ENCODE measurements at places on chromosomes 16 and 17.

GRCh38 chr17:59830846-59831486, 61.8 kb downstream of the TUBD1 start:
- DNase-seq: no peak

- no peak for DNase-seq
Observed at GRCh38 chr17:50946891-50947781, 81.0 kb upstream of the TOB1 start.

- DNase-seq: no peak
Observed at GRCh38 chr16:80324371-80324770, 216.4 kb upstream of the DYNLRB2 start.

- DNase-seq: no peak
Observed at GRCh38 chr16:2883458-2883908, 468 bp downstream of the FLYWCH2 start.

DNA sequence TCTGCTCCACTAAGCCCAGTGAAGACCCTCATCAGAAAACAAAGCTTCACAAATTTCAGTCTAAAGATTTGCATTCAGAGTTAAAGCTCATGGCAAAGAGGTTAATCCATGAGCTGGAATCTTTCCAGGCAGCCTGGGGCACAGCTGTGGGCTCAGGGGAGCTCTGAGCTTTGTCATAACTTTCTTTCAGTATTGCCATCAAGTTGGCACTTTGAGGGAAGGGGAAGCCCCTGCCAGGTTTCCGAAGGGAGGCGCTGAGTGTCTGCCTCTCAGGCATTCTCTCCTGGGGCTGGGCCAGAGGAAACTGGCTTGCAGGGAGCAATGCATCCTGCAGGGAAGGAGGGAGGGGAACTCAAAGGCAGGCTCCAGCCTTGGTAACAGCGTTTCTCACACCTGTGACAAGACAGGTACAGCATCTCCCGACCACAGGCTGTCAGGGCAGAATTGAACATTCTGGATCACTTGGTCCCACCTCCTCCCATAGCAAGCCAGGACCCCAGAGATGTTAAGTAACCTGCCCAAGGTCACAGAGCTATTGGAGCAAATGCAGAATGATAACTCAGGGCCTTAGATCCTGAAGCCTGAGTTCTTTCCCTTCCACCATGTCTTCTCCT, 3.9 kb downstream of the LPO start:
- peak; percentile 62 for DNase-seq

DNA sequence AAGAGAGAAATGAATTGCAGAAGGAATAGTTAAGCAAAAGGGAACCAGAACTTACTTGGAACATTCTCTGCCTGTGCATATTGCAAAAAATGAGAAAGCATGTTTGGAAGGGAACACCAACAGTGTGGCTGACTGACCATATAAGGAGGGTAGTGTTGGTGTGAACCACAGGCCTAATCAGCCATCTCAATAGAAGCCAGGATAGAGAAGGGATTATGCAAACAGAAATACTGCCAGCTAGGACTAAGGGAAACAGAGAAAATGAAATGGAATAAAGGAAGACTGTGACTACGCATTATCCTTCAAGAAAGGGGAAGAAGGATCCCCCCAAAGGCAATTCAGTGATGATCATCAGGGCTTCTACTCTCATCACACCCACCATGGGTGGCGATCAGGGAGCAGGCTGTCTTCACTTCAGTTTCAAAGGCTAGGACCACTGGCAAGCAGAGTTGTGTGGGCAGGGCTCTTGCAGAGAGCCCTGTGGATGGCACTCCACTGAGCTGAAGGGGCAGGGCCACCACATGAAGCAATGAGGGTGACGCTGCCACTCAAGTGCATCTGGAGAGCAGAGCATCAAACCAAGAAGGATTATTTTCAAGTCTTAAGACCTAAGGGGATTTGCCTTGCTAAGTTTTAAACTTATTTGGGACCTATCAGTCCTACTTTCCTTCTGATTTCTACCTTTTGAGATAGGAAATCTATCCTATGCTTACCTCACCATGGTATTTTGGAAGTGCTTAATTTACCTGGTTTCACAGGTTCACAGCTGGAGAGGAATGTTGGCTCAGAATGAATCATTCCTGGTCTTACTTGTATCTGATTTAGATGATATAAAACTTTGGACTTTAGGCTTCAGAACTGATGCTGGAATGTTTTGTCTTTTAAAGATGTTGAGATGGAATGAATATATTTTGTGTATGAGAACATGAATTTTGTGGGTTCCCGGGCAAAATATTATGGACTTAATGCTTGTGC, 140.5 kb downstream of the SSH2 start:
- no peak for DNase-seq

DNA sequence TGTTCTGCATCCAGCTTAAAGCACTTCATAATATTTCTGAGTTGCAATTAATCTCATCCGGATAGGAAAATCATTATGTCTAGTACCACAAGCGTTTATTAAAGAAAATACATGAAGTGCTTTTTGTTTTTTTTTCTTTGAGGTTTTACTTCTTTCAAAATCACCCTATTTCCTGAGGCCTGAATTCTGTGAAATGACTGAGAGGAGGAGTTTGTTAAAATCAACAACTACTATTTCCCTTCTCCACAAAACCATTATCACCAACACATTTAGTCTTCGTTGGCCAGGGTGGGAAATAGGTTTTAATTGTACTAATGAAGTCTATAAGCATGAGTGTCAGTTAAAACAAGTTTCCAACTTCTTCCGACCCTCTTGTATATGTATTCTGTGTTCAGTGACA, 50.7 kb upstream of the ADCY7 start:
- no peak for DNase-seq

- no peak for DNase-seq
Observed at GRCh38 chr17:78449983-78450595, 71.6 kb downstream of the PGS1 start.

DNA sequence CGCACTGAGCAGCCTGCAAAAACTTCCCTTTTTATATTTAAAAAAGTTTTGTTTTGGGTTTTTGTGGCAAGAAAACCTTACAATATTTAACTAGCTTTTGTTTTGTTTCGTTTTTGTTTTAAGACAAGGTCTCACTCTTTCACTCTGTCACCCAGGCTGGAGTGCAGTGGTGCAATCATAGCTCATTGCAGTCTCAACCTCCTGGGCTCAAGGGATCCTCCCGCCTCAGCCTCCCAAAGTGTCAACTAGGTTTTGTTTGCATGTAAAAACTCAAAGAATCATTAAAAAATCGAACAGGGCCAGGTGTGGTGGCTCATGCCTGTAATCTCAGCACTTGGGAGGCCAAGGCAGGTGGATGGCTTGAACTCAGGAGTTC, 77.9 kb upstream of the FA2H start:
- no peak for DNase-seq

GRCh38 chr16:49931916-49932315, 76.0 kb upstream of the ZNF423 start:
- DNase-seq: no peak

- DNase-seq: no peak
Observed at GRCh38 chr17:8563981-8564602, 66.4 kb downstream of the MYH10 start.

GRCh38 chr17:63247706-63248105, 198.4 kb downstream of the CYB561 start:
- DNase-seq: no peak

GRCh38 chr17:8057691-8058114, 18.8 kb downstream of the ALOX15B start:
- DNase-seq: no peak

GRCh38 chr17:32852811-32853210, 24.1 kb downstream of the MYO1D start:
- DNase-seq: no peak

DNA sequence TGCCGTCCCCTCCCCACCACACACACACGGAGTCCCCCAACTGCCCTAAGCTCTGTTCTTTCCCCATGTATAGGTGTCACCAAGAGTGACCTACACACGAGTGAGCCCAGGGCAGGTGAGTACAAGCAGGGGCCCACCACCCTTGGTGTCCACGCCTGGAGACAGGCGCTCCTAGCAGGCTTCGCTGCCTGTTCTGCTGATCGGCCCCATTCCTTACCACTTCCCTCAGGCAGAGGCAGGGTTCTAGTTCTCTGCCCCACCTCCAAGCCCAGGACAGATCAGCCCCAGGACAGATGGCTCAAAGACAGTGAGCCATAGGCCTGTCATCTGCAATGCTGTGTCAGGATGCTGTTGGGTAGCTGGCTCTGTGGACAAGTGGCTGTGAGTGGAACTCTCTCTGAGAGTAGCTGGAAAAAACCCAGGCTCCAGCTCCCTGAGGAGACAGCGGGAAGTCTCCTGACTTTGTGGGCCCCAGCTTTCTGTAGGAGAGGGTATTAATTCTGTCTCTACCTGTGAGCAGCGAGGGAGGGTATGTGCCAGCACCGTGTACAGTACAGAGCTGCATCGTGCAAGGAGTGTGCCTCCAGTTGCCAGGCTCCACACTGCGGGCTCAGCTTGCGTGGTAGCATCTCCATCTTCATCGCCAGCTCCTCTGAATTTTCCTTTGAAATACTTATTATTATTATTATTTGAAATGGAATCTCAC, 897 bp downstream of the TP53I13 start:
- peak; percentile 72 for DNase-seq

- DNase-seq: no peak
Observed at GRCh38 chr16:23699100-23699499, 13.9 kb downstream of the ERN2 start.

GRCh38 chr17:3771140-3771539, 29.8 kb downstream of the ITGAE start:
- no peak for DNase-seq

DNA sequence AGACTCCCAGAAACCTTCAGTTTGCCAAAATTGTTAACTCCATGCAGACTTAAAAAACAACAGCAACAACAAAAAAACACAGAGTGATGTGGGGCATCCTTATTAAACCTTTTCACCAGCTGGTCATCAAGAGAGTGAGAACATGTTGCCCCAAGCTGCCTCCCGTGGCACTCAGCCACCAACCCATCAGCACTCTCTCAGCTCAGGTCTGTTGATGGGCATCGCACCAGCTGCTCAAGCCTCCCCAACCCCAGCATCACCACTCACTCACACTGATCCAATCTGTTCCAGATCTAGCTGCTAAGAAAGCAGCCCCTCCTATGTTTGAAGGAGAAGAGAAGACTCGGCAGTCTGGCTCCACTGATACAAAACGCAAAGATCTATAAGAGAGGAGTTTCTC, 46.8 kb downstream of the SLC39A11 start:
- DNase-seq: no peak

DNA sequence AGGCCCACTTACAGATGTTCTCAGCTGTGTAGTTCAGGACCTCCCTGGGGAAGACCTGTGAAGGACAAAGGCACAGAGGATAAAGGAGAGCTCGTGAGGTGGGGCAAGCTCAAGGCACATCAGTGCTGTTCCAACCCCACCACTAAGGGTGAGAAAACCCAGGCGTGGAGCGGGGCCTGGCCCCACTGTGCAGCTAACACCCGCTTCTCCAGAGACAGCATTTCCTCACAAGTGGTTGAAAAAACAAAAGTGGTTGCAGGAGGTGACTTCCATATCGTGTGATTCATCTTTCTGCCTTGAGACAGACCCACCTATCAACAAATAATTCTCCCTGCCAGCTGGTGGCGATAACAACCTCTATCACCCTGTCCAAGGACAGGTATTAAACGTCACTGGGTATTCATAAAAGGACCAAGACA, 30.0 kb downstream of the SNN start:
- DNase-seq: peak; percentile 59

DNA sequence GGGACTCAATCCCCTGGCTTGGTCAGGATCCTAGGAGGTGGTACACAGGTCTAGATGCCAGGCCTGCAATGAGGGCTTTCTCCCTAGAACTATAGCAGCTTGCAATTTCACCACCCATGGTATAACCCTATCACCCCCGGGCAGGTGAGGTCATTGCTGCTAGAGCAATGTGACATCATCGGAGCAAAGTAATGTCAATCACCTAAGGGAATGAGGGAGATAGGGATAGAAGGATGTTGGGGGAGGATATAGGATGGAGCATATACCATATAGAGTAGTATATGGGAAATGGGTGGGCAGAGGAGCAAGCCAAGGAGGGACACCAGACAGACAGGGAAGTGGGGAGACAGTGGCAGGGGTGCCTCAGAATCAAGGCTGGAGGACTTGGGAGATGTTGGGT, 3.3 kb downstream of the KCNH4 start:
- DNase-seq: no peak

DNA sequence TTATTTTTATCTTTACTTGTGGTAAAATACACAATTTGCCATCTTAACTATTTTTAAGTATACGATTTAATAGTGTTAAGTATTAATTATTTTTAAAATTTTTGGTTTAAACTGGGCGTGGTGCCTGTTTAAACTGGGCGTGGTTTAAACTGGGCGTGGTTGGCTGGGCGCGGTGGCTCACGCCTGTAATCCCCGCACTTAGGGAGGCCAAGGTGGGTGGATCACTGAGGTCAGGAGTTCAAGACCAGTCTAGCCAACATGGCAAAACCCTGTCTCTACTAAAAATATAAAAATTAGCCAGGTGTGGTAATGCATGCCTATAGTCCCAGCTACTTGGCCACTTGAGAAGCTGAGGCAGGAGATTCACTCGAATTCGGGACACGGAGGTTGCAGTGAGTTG, 4.0 kb upstream of the CCDC43 start:
- no peak for DNase-seq

GRCh38 chr17:1951920-1952319, 73.2 kb downstream of the RTN4RL1 start:
- no peak for DNase-seq

DNA sequence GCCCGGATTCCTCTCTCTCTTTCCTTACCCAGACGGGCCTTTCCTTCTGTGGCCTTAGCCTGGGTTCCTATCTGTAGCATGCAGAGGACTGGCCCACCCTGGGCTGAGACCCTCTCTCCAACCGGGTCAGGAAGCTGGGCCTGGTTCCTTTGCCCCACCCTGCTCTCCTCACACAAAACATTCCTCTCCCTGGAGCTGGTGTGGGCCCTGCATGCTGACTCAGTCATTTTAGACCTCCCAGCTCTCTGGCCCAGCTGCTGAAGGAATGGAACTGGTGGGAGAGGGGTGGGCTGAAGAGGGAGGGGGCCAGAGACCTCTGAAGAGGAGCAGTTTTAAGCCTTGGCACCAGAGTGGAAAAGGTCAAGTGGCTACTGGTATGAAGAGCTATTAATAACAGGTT, 957 bp downstream of the MYL4 start:
- DNase-seq: no peak

DNA sequence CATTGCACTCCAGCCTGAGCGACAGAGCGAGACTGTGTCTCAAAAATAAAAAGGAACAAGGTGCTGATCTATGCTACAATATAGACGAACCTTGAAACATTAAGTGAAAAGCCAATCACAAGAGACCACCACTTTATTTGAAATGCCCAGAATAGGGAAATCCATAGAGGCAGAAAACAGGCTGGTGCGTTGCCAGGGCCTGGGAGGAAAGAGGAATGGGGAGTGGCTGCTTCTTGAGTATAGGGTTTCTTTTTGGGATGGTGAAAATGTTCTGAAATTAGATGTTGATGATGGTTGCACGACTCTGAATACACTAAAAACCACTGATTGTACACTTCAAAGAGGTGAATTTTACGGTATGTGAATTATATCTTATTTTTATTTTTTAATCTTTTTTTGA, 20.3 kb upstream of the GLIS2 start:
- DNase-seq: no peak

DNA sequence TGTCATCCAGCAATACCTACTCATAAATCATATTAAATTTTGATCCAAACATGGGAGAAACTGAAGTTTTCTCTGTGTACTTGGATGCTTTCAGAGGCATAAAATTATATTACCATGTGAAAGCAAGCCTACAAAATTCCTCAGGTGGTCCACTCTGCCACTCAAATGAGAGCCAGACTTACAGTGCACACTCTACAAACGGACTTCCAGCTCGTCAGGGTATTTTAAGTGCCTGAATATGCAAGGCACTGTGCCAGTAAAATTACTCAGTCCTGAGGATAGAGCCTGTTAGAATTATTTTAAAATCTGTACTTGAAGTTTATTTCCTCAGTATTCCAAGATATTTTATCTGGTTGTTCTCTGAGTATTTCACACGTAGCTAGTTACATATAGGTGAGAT, 54.5 kb downstream of the TENT4B start:
- no peak for DNase-seq

Data from osteocyte (in vitro differentiated cells).